ENCODE measurements at places on chromosomes 4 and X.

- DNase-seq: no peak
Measured at GRCh38 chrX:43741843-43742573, 85.9 kb downstream of the MAOA start.

GRCh38 chrX:25721564-25721963, 416.6 kb upstream of the MAGEB18 start:
- no peak for DNase-seq

- DNase-seq: no peak
Measured at GRCh38 chr4:105710678-105711077, 2.1 kb downstream of the GSTCD start.

- DNase-seq: no peak
Measured at GRCh38 chr4:46648088-46648744, 258.3 kb upstream of the GABRA2 start.

- no peak for DNase-seq
Measured at GRCh38 chr4:123352240-123352945, 44.2 kb upstream of the SPRY1 start.

DNA sequence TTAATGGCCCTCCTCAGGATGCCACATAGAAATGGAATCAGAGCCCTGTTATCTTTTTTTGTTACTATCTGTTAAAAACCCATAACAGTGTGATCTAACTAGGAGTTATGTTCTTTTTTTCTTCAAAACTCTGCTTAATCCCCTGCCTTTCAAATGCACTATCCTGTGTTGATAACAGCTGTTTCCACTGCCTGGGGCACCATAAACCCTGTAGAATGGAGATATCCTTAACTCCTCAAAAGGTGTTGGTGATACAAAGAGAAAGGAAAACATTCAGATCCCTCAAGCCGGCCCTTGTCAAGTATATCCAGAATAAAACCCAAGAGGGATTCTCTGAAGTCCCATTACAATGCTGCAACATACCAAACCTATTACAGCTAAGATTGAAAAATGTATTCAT, 108.6 kb downstream of the ACTRT1 start:
- no peak for DNase-seq

GRCh38 chr4:172142281-172142741, 329.1 kb downstream of the GALNTL6 start:
- DNase-seq: no peak

- peak; percentile 33 for DNase-seq
Measured at GRCh38 chr4:680551-680927, 6.2 kb downstream of the MYL5 start.
